ENCODE measurements at places on chromosomes 2 and 18.

- DNase-seq = no peak
Observed at GRCh38 chr2:60334610-60335009, 218.8 kb downstream of the BCL11A start.

GRCh38 chr2:233085037-233085838, 25.1 kb downstream of the INPP5D start:
- DNase-seq = no peak

- DNase-seq = no peak
Observed at GRCh38 chr18:40031435-40031834, 1923.6 kb upstream of the PIK3C3 start.

- DNase-seq = peak; percentile 97
Observed at GRCh38 chr2:240433973-240434727, 1.3 kb upstream of the GPC1 start.

- DNase-seq = no peak
Observed at GRCh38 chr2:212745359-212745758, 206.8 kb upstream of the ERBB4 start.

GRCh38 chr2:104537116-104537515, 316.8 kb upstream of the POU3F3 start:
- DNase-seq = no peak

Data from cardiac fibroblast (primary cell).